ENCODE measurements at places on chromosomes 5 and 9.
A peak's percentile ranks its signal among the peaks of the same experiment; 100 is the strongest.

DNA sequence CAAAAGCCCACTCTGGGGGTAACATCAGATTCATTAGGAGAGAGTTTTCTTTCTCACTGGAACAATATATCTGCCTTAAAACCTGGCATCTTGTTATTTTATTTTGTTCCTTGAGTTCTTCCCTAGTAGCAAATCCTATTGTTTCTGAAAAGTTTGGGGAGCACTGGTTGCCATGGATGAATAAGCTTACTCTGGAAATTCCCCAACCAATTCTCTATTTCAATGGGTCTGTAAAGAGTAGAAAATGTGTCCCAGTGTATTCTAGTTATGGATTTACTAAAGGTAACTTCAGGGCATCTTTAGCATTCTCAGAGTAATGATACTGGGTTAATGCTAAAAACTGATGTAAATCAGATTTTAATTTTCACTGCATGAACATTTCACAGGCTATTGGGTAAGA, 94.2 kb upstream of the S1PR3 start:
- DNase-seq: no peak

DNA sequence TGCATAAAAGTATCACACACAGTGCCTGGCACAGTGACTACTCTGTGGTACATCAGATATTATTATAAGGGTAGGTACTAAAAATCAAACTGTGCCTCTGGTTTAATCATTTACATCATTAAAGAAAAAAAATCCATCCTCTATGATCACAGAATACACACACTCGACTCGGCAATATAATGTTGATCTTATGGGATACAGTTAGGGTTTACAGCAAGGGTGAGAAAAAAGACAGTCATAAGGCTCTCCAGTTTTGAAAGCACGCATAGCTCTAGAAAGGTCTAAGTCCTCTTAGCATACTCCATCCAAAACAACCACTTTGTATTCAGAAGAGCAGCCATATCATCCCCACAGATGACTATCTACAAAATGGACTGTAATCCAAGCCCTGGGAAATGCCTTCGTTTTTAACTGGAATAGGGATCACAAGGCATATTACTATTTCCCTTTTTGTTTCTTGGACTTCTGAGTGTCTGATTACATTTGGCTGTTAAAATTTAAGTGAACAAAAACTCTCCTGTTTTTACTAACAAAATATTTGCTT, 26.6 kb downstream of the TRPM3 start:
- DNase-seq: no peak

GRCh38 chr5:15526413-15526812, 26.4 kb downstream of the FBXL7 start:
- no peak for DNase-seq

DNA sequence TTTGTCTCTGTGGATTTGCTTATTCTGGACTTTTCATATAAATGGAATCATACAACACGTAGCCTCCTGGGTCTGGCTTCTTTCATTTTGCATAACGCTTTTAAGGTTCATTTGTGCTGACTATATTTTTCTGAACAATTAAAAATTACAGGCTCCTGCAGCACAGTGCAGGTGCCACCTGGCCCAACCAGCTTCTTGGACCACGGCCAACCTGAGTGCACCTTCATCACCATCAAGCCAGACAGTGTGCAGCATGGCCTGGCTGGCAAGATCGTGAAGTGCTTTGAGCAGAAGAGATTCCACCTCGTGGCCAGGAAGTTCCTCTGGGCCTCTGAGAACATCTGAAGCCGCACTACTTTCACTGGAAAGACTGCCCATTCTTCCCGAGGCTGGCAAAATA, 53.5 kb upstream of the COL15A1 start:
- no peak for DNase-seq

GRCh38 chr9:106883626-106884190, 20.7 kb downstream of the ZNF462 start:
- DNase-seq: no peak

GRCh38 chr5:169584998-169585451, 1.5 kb downstream of the SPDL1 start:
- DNase-seq: no peak

GRCh38 chr5:141914199-141914743, 9.4 kb upstream of the DELE1 start:
- DNase-seq: peak; percentile 69

DNA sequence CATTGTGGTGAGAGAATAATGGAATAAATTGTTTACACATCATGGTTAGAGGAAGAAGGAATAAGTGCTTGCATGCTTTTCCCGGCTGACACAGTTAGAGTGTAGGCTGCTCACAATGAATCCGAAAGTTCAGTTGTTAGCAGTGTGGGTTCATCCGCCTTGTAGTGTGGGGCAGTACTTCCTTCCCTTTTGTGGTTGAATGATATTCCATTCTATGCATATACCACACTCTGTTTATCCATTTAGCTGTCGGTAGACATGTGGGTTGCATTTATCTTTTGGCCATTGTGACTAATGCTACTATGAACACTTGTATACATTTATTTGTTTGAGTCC, 84.0 kb downstream of the COL5A1 start:
- peak; percentile 0 for DNase-seq

DNA sequence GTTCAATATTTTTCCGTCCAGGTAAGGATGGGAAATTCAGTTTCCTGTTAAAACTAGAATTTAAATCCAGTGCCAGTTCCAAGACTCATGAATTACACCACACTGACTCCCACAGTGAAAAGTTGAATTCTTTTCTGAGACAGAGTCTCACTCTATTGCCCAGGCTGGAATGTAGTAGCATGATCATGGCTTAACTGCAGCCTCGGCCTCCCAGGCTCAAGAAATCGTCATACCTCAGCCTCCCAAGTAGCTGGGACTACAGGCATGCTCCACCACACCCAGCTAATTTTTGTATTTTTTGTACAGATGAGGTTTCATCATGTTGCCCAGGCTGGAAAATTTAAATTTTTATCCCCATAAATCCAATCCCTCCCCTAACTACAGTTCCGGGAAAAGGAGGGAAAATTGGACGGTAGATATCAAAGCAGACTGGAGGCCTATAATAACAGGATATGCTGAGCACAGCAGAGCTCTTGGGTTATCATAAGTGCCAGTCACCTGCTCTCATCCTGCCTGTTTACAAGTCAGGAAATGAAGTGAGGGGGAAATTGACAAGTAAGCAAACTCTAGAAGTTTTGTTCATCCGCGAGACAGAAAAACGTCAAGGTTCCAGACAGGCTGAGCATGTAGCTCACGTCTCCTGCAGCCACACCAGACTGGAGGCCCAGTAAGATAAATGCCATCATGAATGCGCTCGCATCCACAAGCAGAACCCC, 105.7 kb downstream of the UGCG start:
- no peak for DNase-seq

DNA sequence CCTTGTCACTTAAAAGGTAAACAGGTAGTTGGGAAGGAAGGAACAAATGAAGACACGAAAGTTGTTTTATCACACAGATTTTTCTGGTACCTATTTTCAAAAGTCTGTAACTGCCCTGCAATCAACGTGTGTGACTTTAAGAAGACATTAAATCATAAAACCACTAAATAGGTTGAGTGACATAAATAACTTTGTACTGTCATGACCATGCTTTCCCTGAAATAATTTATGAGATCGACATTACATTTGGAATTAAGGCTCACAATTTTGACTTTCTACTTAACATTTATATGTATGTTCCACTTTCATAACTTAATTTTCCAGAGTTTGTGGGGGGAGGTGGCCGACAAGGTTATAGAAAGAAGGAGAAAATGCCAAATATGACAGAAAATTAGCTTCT, 181.1 kb downstream of the MLLT3 start:
- DNase-seq: no peak

GRCh38 chr5:18605186-18605585, 970.9 kb downstream of the TAF11L14 start:
- DNase-seq: no peak

DNA sequence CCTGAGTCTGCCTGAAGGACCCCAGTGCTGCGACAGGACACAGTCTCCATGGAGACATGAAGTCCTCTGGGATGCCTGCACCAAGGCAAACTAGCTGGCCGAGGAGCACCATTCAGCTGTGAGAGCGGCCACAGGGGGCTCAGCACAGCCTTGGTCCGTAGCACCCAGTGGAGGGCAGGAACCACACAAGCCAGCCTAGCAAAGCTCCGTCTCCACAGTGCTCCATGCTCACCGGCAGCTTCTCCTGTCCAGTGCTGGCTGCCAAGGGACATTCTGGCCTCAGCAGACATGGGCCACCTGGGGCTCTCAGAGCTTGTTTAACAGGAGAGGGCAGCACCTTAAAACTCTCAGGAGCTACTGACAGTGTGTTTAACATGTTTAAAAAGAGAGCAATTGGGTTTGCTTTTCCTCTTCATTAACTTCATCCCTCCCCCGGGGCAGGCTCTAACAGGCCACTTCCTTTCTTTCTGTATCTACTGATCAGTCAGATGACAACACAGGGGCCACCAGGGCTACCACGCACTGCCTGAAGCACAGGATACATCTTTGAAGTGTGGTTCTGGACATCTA, 57.0 kb downstream of the SECISBP2 start:
- DNase-seq: no peak

- no peak for DNase-seq
Observed at GRCh38 chr9:121297389-121297788, 29.4 kb downstream of the GSN start.

DNA sequence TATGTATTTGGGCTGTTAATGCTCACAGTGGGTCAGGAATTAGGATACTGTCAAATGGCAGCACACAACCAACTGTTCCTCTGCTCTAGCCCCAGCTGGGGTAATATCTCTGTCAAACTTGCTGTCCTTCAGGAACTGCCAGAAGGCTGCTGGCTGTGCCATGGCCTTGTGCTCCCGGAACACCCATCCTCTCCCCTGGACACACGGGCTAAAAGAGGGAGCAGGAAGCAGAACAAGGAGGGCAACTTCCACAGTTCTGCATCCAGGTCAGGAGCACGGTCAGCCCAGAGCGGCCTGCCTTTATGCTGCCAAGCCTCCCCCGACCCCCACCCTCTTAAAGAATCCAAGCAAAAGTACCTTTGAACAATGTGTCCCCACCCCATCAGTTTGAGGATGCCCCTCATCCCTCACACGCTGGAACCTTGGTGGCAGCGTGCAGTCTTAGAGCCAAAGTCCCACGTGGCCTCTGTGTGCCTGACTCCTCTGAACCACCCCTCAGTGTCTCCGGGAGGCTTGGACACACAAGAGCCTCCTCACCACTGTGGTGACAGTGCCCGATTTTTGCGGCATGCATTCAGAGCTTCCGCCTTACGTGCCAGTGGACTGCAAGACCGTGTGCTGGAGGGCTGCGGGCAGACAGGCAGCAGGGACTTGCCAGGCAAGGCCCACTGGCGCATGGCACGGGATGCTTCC, 60.8 kb downstream of the PSMB7 start:
- DNase-seq: no peak

DNA sequence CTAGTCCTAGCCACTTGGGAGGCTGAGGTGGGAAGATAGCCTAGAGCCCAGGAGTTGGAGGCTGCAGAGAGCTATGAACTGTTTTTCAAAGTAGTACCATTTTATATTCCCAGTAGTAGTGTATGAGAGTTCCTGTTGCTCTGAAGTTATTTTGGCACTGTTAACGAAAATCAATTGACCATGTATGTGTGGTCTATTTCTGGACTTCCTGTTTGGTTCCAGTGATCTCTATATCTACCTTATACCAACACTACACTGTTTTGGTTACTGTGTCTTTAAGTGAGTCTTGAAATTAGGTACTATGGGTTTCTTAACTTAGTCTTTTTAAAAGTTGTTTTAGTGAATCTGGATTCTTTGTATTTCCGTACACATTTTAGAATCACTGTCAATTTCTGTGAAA, 13.6 kb downstream of the SLF1 start:
- DNase-seq: no peak

DNA sequence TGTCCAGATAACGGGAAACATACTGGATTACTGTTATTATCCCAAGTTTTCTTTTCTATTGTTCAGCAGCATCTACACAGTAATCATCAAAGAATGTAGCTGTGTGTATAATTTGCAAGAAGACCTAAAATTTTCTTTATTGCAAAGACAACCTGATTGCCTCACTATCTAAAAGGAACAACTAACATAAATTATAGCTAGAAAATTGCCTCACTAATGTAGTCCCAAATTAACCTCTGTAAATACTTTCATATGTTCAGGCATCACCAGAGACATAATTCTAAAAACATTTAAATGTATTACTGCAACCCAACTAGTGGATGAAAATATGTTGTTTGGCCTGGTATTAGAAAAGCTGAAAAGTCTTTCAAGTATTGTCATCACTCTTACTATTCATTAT, 275.4 kb downstream of the CDH12 start:
- no peak for DNase-seq

- DNase-seq: peak; percentile 22
Observed at GRCh38 chr9:134293611-134294152, 32.6 kb upstream of the RXRA start.

GRCh38 chr5:135375040-135375793, 23.8 kb downstream of the MACROH2A1 start:
- no peak for DNase-seq

GRCh38 chr9:95365766-95366165, 48.3 kb upstream of the FANCC start:
- no peak for DNase-seq

- no peak for DNase-seq
Observed at GRCh38 chr5:127423173-127423798, 94.2 kb upstream of the PRRC1 start.

DNA sequence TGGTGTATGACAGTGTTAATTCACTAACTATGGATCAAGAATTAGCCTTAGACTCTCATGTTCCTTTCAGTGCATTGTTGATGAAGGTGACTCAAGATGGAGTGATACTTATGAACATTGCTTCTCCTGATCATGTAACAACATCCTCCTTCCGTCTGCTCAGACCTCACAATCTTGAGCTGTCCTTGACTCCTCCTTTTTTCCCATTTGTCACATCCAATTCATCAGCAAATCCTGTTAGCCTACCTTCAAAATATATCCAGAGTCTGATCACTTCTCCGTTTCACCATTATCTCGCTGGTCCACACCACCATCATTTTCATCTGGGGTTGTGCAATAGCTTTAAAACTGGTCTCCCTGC, 9.2 kb upstream of the SEMA6A start:
- no peak for DNase-seq

- no peak for DNase-seq
Observed at GRCh38 chr5:170738840-170739239, 44.7 kb upstream of the GABRP start.

- no peak for DNase-seq
Observed at GRCh38 chr9:137972988-137973470, 95.4 kb downstream of the CACNA1B start.

DNA sequence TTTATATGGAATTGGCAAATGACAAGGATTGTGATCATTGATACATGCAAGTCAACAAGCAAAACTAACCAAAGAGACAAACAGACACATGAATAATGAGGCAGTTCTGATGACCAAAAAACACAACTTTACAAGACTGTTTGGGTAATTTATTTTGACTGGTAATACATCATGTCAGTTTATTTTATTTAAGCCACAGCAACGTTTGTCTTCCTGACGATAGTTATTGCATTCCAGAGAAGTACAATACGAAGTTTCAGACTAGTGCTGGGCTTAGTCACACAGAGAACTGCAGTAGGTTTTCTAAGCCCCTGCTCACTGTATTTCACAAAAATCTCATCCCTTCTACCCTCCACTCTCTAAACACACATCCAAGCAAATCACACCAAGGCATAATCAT, 514.2 kb downstream of the RAB3C start:
- DNase-seq: no peak
